ENCODE measurements at places on chromosomes 12 and 14.
A peak's percentile ranks its signal among the peaks of the same experiment; 100 is the strongest.

- no peak for DNase-seq
Observed at GRCh38 chr14:39434401-39434800, 2.2 kb upstream of the FBXO33 start.

- DNase-seq: no peak
Observed at GRCh38 chr14:99945732-99946651, 119.2 kb upstream of the EVL start.

DNA sequence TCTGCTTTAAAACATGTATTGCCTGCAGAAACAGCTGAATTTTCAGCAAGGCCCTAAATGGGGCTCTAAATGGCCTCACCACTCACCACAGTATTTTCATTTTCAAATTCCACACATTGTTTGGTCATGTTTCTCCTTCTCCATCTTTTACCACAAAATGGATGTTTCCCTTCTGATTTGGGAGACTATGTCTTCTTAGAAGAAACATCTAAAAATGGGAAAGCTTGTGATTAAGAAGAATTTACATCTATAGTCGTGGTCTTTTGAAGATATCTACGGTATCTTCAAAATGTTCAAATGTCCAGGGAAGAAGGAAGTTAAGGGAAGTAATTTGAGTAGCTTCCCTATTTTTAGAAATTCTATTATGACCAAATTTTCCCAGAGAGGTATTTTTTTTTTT is 20.7 kb upstream of the TUBA1C start:
- no peak for DNase-seq

GRCh38 chr14:76948213-76948947 is 80.1 kb downstream of the IRF2BPL start:
- DNase-seq: no peak

GRCh38 chr12:59040656-59041055 is 120.4 kb upstream of the LRIG3 start:
- no peak for DNase-seq

GRCh38 chr14:58787592-58787991 is 149.8 kb downstream of the DACT1 start:
- no peak for DNase-seq

GRCh38 chr12:45234139-45234865 is 18.4 kb downstream of the ANO6 start:
- DNase-seq: peak; percentile 65

GRCh38 chr12:110252716-110253115 is 28.3 kb upstream of the ATP2A2 start:
- no peak for DNase-seq

GRCh38 chr14:99792210-99792535 is 1.0 kb upstream of the EML1 start:
- no peak for DNase-seq

GRCh38 chr14:23301969-23302289 is 730 bp downstream of the PPP1R3E start:
- DNase-seq: no peak

DNA sequence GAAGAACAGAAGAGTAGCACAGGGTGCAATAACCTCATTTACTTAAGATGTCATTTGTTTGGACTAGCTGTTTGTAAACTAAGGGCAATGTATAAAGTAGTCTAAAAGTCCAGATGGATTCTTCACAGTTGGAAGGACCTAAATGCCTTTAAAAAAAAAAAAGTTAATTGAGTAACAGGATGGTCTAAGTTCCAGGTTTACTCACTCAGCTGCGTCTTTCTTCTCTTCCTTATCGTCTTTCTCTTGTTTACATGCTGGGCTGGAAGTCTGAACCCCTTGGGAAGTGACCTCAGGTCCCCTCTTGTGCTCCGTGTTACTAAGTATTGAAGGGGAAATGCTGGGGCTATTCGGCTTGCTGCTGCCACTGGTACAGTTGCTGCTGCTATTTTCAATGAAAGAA is 82.5 kb downstream of the SH2B3 start:
- no peak for DNase-seq

Data from SK-N-MC (cell line).